DMS79 (cell line): ENCODE measurements at places on chromosomes 11 and 22.

DNA sequence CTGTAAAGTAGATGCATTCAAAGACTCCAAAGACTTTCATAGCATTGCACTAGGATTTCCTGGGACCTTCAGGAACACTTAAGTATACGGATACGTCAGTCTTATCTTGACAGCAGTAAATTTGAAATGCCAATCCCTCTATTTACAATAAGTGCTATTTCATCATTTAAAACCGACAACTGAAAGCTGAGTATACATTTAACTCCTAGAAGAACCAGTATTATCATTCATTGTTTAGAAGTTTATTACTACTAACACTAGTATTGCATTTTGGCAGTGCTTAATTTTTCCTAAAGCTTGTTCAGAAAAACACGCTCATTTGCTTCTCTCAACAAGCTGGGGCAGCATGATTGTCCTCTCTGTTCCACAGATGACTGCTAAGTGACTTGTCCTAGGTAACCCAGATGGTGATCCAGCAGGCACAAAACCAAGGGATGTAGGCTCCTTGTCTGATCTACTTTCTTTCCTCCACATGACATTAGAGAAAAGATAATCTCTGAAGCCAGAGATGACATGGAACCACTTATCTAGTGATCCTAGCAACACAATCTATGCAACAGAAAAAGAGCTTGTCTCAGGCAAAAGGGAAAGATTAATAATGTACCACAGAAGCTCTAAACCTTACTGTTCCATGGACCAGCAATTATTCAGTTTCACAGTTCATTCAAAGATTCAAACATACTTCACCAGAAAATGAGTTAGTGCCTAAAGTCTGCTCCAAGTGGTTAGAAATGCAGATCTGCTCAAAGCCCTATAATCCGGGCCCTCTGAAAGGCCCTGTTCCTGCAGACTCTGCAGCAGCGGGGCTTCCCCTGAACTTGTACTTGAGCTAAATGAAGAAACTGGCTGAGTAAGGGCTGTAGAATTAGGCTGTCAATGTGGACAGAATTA is 5.2 kb downstream of the MAML2 start:
- no peak for DNase-seq

DNA sequence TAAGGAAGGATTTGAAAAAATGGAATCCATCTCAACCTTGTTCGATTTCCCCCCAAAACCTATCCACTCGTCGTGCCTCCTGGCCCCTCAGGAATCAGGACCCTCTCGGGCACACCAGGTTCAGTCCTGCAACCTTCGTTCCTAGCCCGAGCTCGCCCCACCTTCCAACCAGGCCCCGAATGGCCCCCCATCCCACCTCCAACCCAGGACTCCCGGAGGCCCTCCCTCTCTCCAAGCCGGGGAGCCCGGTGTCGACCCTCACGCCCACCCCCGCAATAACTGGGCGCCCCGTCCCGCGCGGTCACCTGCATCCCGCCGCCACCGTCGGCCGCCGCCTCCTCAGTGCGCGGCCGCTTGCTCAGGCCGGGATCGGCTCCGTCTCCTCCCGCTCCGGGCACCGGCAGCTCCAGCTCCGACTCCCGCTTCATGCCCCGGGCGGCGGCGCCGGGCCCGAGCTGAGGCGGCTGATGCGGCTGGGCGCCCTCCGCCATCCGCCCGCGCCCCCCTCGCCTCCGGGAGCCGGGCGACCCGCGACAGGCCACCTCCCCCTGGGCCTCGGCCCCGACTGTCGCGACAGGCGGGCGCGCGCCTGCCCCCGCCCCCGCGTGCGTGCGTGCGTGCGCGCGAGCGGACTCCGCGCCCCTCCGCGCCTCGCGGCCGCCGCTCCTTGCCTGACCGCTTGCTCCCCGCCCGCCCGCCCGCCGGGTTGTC is 534 bp downstream of the RBFOX2 start:
- no peak for DNase-seq

GRCh38 chr11:20337526-20338154 is 25.9 kb upstream of the HTATIP2 start:
- peak; percentile 30 for DNase-seq

DNA sequence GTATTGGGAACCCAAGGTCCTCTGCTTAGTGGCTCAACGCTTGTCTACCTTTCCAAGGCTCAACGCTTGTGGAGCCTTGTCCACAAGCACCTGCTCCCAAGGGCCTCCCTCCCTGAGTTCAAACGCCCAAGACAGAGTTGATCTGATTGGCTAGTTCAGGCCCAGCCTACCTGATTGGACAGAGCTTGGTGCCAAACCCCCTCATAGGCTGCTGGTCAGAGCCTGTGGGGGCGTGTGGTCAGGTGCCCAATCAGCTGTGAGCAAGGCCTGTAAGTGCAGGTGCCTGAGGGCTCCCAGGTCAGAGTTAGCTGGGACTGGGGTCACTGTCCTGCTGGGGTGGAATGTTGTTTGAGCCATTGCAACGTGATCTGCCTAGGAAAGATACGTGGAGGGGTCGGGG is 16.9 kb upstream of the TMPRSS6 start:
- DNase-seq = no peak

GRCh38 chr11:61139387-61139786 is 21.8 kb downstream of the VPS37C start:
- no peak for DNase-seq

GRCh38 chr22:39525658-39525975 is 5.3 kb downstream of the ATF4 start:
- DNase-seq = no peak

GRCh38 chr11:3194016-3194816 is 24.4 kb downstream of the MRGPRG start:
- DNase-seq = no peak

GRCh38 chr11:104000798-104001197 is 35.6 kb upstream of the DDI1 start:
- no peak for DNase-seq

DNA sequence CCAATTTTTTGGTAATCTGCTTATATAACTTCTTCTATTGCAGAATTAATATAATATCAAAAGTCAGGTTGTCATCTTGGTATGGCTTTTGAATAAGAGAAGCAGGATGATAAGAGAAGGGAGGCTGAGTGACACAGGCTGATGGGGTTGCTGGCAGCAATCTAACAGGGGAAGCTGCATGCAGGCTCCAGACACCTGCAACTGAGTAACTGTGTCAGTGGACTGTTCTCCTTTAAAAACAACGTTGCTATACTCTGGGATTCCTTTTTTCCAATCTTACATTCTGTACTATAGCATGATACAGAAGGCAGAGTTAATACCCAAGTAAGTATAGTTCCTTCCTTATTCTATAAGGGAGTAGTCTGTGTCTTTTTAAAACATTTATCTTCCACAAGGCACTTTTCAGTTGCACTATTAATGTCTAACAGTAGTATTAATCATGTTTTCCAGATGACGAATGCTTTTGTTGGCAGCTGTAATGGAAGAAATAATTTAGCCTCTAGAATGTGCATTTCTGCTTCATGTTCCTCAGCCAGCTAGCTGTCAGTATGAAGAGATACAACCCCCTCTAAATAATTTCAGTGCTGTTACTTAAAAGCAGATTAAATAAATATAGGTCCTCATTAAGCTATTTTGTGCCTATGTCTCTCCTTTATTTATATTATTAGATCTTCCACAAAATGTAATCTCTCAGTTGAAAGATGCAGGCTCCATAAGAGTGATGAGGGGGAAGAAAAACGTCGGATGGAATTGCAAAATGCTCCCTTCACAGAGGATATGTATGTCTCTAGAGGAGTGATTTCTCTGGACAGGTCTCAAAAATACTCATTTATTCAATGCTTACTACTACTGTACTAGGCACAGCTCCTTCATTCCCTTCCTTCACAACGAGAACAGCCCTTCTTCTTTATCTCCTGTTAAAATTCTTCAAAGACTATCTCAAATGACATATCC is 50.8 kb downstream of the ATG16L2 start:
- no peak for DNase-seq

GRCh38 chr11:1702506-1702905 is 5.5 kb downstream of the KRTAP5-6 start:
- no peak for DNase-seq

GRCh38 chr22:26673486-26673885 is 16.1 kb downstream of the MIAT start:
- no peak for DNase-seq

- DNase-seq = no peak
Measured at GRCh38 chr11:118633979-118634378, 26.6 kb downstream of the PHLDB1 start.

DNA sequence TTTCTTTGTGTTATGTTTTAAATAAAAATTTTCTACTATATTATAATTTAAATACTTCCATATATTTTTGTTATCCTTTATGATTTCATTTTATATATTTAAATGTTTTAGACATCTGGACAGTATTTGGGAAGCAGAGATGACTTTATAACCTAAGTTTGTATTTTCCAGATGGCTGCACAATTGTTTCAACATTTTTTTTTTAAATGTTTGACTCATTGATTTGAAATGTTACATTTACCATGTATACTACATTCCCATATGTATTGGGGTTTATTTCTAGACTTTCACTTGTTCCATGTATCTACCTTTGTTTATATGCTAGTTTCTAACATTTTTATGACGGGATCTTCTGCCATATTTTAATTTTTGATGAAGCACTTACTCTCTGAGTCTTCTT is 766.5 kb downstream of the METTL15 start:
- DNase-seq = no peak

- no peak for DNase-seq
Measured at GRCh38 chr11:129412494-129412893, 36.8 kb downstream of the BARX2 start.

- DNase-seq = no peak
Measured at GRCh38 chr11:112017538-112017937, 7.7 kb upstream of the DLAT start.

DNA sequence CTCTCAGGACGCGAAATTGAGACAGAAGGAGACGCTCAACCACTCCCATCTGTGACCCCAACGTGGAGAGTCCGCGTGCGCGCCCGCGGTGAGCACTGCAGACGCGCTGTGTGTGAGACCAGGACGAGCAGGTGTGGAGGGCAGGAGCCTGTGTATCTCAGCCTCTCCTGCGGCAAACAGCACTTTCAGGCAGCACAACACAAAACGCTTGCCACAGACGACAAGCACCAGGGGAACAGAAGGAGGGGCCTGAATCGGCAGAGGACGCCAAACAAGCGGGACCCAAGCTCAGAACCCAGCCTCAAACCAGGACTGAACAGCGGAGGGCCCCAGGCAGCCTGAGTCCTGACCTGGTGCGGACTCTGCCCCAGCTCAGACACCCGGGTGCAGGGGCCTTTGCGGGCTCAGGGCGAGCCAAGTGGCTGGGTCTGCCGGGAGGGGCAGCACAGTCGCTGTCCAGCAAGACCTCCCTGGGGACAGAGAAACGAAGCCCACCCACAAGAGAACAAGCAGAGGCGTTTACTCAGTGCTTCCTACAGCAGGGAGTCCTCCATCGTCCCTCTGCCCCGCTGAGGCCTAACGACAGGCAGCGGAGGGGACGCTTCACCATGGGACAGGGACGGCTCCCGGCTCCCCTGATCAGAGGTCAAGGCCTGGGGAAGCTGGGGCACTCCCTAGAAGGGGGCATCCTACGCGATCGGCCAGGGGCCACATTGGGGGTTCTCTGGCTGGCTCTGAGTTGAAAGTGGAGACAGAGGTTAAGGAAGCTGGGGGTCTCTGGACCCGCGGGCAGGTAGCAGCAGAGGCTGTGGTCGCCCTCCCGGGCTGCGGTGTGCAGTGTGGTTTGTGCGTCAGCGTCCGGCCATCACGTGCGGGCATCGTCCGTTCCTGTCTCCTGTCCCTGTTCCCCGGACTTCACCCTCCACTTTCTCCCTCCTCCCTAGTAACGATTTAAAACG is 560.8 kb downstream of the BRD1 start:
- DNase-seq = no peak
